Astrocyte of the spinal cord (primary cell): ENCODE measurements at places on chromosomes 2 and 18.
A peak's percentile ranks its signal among the peaks of the same experiment; 100 is the strongest.

- DNase-seq, result peak; percentile 24
Measured at GRCh38 chr2:145682546-145683157, 1162.7 kb upstream of the ZEB2 start.

GRCh38 chr2:201180010-201180409 is 2.9 kb upstream of the CASP10 start:
- DNase-seq, result no peak

DNA sequence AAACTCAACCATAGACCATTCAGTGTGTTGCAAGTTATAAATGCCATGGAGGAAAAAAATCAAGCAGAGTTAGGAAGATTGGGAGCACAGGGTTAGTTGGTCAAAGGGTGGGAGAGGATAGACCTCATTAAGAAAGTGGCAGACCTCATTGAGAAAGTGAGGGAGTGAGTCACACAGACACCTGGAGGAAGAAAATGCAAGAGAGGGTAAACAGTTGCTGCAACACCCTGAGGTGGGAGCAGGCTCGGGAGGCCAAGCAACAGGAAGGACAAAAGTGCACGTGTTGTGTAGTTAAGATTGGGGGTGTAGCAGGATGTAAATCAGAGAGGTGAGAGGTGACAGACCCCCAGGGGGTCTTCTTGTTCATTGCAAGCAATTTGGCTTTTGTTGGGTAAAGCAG is 6.4 kb downstream of the IL1RL1 start:
- DNase-seq, result no peak

- no peak for DNase-seq
Measured at GRCh38 chr2:75954761-75955160, 244.0 kb upstream of the GCFC2 start.

- DNase-seq, result no peak
Measured at GRCh38 chr2:9092383-9093282, 89.1 kb upstream of the MBOAT2 start.

GRCh38 chr2:237026981-237027711 is 58.5 kb upstream of the COPS8 start:
- DNase-seq, result peak; percentile 80

DNA sequence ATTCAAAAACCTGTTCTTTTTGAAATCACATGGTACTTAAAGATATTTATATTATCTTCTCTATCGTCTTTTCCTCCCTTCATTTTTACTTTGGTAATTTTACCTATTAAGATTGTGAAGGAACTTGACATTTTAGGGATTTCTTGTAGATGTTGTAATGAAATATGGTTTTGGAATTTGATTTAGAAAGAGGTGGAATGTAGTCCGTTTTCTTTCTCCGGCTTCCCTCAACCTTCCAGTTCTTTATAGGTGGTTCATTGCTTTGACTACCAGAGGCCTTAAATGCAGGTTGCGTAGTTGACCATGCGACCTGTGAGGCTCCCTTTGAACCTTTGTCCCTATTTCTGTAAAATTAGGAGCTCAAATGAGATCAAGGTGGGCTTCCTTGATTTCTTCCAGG is 24.5 kb downstream of the ITGA6 start:
- DNase-seq, result no peak

- no peak for DNase-seq
Measured at GRCh38 chr18:13271302-13271911, 52.8 kb downstream of the LDLRAD4 start.

- no peak for DNase-seq
Measured at GRCh38 chr2:44731505-44731904, 210.0 kb upstream of the SIX3 start.

DNA sequence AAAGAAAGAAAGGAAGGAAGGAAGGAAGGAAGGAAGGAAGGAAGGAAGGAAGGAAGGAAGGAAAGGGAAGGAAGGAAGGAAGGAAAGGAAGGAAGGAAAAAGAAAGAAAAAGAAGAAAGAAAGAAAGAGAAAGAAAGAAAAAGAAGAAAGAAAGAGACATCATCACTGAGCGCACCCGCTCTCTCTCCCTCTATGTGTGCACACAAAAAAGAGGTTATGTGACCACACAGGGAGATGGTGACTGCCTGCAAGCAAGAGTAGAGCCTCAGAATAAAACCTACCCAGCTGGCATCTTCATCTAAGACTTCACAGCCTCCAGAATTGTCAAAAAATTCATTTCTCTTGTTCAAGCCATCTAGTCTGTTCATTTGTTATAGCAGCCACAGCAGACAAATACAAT is 1307.4 kb upstream of the ACVR2A start:
- no peak for DNase-seq

GRCh38 chr2:176022048-176022447 is 20.0 kb upstream of the LNPK start:
- no peak for DNase-seq
